ENCODE measurements at places on chromosomes 12 and 14.

DNA sequence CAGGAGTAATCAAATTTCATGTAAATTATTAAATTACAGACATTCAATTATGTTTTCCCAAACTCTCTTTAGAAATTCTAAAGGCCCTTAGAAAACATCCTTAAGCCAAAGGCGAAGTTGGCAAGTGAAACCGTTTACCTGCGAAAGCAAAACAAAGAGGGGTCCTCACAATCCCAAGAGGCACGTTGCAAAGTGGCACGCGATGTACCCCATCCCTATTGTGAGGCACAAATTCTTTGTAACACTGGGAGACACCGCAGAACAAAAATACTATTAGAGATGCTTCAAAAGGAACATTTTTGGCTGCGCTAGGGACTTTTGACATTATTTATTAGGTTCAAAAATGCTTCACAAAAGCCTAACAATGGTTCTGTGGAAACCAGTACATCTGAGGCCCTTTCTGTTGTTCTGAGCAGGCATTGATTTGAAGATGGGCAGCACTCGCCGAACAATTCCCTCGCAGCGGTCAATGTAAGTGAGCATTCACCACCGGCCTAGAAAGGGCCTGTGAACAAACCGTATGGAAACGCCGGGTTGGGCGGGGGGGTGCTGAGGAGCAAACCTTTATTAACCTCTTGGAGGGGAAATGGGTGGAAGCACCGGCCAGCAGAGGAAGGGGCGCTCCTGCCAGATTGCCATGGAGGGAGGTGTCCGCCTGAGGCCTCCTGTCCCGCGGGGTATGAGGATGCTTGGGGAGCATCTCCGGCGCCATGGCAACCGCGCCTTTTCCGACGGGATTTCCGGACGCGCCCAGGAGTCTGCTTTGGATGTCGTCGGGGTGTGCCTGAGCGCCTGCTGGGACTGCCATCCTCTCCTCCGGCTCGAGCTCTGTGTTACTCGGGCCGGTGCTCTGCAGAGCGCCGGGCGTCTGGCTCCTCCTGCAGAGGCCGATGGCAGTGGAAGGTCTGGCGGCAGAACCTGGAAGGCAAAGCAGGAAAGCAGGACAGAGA is 193.9 kb downstream of the C12orf42 start:
- no peak for DNase-seq

DNA sequence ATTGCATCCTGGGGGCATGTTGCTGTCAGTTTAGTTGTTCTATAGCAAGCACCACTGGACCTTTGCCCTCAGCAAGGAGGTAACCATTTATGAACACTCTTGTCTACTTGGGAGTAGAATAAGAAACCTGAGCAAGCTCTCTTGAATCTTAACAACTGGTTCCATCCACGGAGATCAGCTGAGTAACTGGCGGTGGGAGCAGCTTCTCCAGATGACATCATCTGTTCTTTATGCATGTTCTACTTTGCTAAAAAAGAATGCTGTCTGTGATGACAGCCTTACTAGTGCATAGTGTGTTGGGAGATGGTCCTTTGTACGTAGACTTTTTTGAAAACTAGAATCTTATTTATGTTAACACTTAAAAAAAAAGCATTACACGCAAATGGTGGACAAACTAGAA is 17.7 kb downstream of the SLC4A8 start:
- no peak for DNase-seq

GRCh38 chr12:29152981-29153630 is 4.0 kb downstream of the FAR2 start:
- DNase-seq: no peak

GRCh38 chr14:73462048-73462715 is 3.8 kb upstream of the NUMB start:
- DNase-seq: no peak

DNA sequence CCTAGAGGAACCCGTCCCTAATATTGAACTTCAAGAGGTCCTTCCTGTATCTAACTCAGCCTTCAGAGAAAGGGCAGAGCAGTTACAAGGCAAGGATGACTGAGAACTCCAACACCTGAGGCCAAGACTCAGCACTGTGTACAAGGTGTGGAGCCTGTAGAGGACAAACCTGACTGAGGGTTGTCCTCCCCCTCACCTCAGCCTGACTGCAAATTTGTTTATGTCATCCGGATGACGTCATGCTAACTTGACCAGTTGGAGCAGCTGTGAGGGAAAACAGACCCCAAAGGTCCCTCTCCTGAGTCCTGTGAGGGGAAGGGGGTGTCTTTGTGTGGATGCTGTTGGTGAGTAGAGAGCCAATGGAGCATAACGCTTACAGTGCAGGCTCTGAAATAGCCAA is 4.3 kb downstream of the CRACR2A start:
- DNase-seq: no peak

GRCh38 chr14:76080471-76080870 is 71.3 kb upstream of the GPATCH2L start:
- no peak for DNase-seq

GRCh38 chr12:114820796-114821195 is 136.8 kb upstream of the TBX3 start:
- no peak for DNase-seq

- no peak for DNase-seq
Measured at GRCh38 chr12:19674437-19674836, 235.1 kb downstream of the AEBP2 start.

GRCh38 chr12:13124656-13125505 is 21.4 kb upstream of the GSG1 start:
- DNase-seq: no peak

DNA sequence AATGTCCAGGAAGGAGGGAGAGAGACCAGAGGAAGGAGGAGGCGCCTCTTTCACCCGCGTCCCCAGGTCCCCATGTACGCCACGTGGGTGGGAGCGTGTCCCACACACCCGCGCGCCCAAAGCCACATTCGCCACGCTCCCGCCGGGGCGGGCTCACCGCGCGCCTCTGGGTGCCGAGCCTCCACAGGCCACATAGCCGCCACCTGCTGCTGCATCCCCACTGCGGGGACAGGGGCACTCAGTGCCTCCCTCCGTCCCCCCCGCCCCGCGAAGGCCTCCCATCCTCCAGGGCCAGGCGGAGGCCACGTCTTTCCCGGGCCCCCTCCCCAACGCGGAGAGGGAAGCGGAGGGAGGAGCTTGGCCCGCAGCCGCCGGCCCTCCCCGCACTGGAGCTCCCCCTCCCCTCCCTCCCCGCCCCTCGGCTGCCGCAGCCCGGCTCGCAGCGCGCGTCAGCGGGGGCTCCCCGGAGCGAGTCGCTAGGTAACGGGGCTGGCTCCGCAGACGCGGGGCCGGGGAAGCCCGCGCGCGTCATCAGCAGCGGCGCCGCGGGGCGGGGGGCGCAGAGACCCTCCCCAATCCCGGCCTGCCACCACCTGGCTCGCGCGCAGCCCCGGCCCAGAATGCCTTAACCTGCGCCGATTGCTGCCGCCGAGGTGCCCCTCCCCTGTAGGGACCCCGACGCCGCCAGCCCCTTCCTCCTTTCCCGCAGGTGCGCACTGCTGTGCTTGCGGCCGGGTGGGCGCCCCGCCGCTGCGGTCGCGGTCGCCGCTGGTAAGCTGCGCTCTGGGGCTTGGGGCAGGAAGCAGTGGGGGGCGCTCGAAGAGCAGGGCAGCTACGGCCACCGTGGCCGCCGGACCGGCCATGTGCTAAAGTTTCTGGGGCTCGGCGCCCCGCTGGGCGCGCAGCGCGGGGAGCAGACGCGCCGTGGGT is 536 bp upstream of the TUNAR start:
- no peak for DNase-seq

DNA sequence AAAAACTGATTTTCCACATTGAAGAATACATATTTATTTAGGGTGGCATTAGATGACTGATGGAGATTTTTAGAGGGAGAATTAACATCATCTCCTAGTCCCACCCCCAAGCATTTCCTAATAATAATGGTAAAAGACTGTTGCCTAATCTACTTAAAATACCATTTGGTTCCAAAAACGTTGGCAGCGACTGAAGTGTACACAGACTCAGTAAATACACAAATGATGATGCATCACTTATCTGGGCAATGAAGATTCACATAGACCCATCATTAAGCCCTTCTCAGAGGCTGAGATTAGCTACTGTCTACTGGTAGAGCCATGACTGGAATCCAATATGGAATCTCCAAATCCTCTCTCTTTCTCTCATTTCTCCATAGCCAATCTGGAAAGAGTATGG is 18.2 kb downstream of the RTN1 start:
- DNase-seq: no peak

GRCh38 chr12:13000616-13000924 is 505 bp upstream of the HEBP1 start:
- DNase-seq: no peak

GRCh38 chr12:57817261-57817989 is 1.1 kb downstream of the AVIL start:
- no peak for DNase-seq

GRCh38 chr14:75042035-75042434 is 9.2 kb downstream of the MLH3 start:
- no peak for DNase-seq

GRCh38 chr12:50924439-50925341 is 27.7 kb upstream of the HIGD1C start:
- no peak for DNase-seq

DNA sequence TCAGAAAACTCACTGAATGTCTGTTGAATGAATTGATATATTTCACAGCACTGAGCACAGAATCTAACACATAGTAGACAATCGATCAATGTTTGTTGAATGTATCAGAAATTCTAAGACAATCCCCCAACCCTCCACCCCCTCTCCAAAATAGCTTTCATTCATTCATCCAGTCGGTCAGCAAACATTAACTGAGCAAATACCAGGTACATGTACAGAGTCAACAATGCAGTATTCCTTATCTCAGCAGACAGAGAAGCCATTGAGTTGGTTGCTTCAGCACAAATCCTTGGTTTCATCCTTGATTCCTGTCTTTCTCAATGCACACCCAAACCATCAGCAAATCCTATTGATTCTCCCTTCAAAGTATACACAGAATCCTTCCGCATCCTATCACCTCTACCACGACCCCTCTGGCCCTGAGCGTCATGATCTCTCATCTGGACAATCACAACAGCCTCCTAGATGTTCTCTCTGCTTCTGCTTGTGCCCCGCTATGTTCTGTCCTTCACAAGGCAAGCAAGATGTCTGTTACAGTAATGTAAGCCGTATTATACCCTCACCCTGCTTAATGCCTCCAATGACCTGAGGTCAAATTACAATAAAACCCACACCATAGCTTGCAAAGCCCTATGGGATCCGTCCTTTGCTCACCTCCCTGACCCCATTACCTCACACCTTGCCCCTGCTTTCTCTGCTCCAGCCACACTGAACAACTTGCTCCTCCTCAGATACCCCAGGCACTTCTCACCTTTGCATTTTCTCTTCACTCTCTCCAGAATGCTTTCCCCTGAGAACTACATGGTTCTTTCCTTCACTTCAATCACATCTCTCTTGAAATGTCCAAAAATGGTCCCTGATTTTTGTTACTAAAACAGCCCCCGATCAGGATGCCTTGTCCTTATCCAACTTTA is 738.1 kb upstream of the TBX3 start:
- DNase-seq: no peak

GRCh38 chr14:77303417-77304156 is 17.1 kb downstream of the POMT2 start:
- DNase-seq: no peak

DNA sequence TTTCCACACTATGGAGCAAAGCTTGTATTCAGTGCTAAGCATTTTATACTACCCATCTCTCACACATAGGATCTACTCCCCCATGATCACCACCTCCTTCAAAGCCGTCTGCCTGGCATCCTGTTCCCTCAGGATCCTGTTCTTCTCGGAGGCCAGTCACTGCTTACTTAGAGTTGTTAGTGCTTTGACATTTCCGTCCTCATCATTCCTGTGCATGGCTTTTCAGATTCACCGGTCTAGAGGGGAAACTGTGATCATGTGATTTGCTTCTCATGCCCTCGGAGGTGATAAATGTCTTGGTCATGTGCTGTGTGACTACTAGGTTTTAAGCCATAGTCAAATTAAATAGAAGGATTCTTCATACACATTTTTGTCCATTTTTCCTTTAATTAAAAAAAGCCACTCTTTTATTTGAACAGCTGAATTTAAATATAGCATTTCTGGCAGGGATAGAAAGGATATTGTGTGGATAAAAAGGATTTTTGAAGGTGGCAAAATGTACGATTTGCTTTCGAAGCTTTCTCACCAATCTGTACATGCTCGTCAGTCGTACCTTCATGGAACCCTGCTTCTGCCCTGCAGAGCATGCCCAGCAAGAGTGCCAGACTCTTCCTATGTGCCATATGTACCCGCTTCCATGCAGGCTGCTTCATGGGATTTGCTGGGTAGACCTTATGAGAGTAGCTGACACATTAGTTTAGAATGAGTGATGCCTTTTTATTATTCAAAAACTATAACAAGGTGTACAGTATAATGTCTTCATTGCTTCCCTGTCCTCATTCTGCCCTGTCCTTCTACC is 53.3 kb downstream of the BMAL2 start:
- DNase-seq: no peak

DNA sequence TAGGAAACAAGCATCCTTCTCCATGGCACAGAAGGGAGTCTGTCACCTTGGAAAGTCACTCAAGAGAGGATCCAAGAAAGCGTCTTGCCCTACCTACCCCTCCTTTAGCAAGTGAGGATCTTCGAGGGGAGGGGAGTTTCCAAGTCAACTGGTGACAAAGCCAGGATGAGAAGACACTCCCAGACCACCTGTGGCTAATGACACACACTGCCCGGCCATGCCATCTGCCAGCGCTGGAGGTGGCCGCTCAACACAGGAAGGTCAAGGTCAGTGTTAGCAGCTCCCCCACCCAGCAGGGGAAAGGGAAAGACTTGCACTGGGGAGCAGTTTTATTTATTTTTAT is 41.3 kb downstream of the ELK3 start:
- no peak for DNase-seq

DNA sequence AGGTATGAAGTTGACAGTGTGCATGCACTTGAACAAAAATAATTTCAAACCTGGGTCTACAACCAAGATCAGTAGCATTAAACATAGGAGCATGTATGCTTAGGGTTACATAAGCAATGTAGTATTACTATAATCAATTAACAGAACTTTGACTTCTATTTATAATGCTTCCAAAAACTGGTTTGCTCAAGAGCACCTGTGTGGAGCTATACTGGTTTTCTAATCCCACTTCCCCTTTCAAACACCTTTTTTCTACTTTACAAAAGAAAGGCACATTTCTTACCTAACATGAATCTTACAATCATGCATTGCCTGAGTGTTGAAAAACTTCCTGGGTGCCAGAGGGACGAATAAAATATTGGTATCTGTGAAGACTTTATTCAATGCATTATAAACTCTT is 72.7 kb downstream of the EFCAB11 start:
- no peak for DNase-seq
